Skin of body (tissue), 3 donors: ENCODE measurements at places on chromosomes 2 and 18. TPM values are rescaled to one million over a fixed set of nuclear protein-coding genes. Genes with fewer than 3 reads are reported as not detected.

GRCh38 chr18:58005011-58005410 is 39.0 kb upstream of the NEDD4L start:
- DNase-seq = no peak

DNA sequence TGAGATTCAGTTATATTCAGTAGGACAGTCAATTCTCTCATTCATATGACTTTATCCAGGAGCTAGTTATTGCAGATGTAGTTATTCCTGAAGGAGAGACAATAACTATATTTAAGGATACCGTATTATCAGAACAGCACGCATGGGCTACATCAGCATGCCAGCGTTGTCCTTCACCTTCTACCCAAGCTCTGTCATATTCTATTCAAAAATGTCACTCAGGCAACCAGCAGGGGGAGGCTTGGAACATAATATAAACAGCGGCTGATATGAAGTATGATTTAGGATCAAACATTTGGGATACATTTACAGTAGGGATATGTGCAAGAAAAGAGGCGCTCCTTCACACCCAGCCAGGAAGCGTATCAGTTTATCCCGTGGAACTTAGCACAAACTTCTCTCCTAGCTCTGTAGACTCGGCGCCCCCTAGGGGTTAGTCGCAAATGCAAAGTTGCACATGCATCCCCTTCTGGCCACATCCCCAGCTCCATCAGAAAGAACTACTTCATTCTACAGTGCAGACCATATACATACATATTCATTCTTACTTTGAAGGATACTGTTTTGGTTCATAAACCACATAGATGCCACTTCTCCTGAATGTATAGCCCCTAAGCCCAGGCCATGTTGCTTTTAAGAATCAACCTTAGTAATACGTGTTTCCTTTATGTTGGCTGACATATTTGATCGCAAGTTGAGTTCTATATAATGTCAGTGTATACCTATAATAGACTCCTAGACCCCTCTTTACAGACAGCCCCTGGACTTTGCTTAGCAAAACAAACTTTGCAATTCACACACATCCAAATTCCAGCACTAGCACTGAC is 759.4 kb downstream of the ADCYAP1 start:
- DNase-seq = no peak

GRCh38 chr2:223123855-223124610 is 72.0 kb downstream of the KCNE4 start:
- DNase-seq = peak; percentile 54

- DNase-seq = no peak
Observed at GRCh38 chr2:96993367-96993766, 7.0 kb upstream of the FAM178B start.

- no peak for DNase-seq
Observed at GRCh38 chr18:9949315-9949714, 35.5 kb downstream of the VAPA start.

DNA sequence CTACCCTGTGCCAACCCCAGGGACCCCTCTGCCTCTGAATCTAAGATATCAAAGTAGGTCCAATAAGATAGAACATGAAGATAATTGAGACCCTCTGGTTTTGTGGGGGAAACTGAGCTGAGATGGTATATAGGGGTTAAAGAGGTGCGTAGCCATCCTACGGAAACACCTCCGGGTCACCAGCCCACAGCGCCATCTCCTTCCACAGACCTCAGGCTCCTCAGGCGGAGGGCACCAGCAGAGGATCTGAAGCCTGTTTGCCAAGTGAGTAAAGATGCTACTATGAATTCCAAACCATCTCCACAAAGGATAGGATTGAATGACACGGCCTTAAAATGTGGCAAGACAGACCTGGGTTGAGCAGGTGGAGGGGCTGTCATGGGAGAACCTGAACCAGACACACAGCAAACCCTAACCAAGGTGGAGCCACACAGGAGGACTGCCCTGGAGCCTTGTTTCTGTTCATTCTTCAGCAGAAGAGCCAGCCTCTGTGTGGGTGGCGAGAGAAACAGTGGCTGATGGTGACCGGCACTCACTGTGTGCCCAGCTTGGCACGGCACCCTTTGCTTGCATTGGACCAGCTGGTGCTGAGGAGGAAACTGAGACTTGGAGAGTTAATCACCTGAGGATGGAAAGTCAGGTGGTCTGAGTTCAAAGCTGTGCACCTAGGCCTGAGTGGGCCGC is 10.2 kb downstream of the GBX2 start:
- no peak for DNase-seq

- DNase-seq = no peak
Observed at GRCh38 chr2:155145758-155146229, 447.3 kb downstream of the KCNJ3 start.

DNA sequence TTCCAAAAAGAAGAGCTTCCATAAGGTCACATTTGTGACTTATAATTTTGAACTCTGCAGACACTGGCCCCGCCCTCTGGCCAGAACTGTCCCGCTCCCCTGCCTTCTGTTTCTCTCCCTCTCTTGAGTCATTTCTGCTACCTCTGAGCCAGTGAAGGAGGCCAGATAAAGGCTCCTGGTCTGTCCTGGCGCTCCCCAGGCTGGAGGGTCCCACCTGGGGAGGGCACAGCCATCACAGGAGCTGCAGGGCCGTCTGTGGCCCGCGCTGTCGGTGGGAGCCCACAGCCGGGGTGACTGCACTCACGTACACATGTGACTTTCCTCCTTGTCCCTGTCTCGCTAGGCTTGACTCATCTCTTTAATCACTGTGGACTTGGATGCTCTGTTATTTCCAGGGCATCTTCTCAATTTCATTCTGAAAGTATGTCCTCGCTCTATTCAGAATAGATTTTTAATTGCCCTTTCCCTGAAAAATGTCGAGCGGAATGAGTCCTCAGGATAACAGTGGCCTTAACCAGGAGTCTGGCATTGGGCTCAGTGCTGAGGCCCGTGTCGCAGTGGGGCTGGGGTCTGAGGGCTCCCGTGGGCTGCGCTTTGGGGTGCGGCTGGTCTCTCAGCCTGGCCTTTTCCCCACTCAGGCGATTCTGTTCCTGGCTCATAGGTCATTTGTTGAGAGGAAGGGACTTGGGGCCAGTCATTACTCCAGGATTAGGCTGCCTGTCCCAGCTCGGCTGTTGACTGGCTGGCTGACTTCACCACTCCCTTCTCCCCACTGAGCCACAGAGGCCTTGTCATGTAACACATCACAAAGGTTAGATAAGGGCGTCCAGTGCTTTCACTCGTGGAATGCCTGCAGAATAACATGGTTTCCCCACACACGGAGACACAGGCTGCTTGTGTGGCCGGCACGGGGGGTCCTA is 34.5 kb downstream of the KLHL29 start:
- DNase-seq = no peak

GRCh38 chr2:159976527-159977160 is 85.8 kb downstream of the PLA2R1 start:
- DNase-seq = no peak

Gene NDUFV2
- 93.7 TPM for total RNA-seq

Gene PJVK
- total RNA-seq = 5.9 TPM

Gene FAM228A
- total RNA-seq = 0.69 TPM

Gene IRS1
- total RNA-seq = 14.5 TPM
